ENCODE measurements at places on chromosomes 4 and X.

GRCh38 chr4:89056953-89057398, at the start of gene FAM13A:
Gene FAM13A, minus strand, starts transcription at chr4:89057185. Its CDS starts 221 bp downstream, at chr4:89056964.
- DNase-seq, result peak; percentile 93

DNA sequence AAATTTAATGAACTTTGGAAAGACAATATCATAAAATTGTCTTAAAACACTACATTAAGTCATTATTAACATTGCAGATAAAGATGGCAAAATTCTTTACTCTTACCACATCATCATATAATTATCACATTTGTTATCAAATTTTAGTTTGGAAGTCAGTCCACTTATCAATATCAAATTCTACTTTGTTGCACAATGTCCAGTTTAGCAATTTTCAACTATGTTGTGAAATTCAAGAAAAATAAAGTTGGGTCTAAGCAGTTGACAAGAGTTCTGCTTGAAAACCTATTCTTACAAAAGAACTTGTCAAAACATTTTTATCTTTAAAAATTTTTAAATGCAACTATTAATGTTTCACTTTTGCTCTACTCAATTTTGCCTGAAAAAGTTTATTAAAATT, 44.7 kb upstream of the TET2 start:
- no peak for DNase-seq

GRCh38 chrX:44474410-44474809, 68.2 kb downstream of the FUNDC1 start:
- no peak for DNase-seq

DNA sequence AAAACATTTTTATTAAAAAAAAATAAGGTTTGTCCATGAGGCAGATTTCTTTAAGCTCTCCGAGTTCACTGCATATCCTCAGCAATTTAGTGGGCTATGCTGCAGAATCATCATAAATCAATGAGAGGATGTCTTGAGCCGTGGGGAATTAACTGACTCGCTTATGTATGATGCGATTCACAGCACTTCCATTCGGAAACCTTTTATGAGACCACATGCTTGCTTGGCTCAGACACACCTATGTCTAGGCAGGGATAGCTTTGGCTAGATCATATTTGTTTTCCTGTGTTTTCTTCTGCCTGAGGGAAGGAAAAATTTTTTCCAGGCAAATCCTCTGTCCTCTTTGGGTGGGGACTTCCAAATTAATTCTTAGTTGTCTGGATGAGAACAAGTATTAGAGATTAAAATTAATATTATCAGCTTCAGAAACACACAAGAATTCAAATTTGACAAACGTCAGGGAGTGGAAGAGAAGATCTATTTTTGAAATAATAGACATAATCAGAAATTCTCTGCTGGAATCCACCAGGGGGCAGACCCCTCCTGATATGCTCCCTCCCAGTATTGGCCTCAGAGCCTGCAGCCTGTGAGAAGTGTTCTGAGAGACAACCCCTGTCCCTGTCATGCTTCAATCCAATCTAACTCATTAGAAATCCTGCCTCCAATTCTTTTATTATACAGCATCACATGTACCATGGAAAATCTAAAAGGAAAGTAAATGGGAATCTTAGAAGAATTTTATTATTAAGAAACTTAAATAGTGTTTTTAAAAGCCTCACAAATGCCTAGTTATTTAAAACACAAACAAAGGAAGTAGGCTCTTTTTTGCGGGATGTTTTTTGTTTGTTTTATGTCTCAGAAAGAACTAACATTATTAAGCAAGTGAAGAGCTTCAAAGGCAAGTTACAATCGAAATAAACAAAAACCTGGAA, 345.1 kb upstream of the TACR3 start:
- peak; percentile 47 for DNase-seq

- DNase-seq, result no peak
These were observed 67.0 kb upstream of the CXCL13 start for GRCh38 chr4:77538574-77539157.

DNA sequence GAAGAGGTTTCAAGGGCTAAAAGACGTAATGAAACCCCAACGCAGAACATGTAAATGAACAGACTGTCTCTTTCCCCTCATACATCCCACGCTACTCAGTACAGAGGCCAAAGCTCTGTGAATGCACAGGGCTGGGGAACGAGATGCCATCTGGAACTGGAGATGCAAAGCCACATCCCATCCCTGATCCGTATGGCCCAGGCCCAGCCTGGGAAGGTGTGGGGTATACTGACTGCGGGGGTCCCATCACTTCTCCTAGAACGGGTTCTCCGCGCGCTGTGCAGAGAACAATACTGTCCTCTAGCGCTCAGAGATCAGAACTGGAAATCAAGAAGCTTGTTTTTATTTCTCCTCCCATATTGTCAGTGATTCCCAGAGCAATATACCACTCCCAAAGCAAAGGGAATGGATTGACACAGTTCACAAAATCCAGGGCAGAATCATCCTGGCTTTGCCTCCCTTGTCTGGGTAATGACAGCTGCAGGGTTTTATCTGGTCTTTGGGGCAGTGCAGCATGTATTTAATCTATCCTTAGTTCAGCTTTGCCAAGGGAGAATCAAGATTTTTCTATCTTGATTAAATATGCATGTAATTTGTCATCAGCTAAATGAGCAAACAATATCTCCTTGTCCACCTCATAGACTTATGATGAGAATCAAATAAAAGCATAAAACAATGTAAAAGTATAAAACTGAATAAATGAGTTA, 47.3 kb upstream of the TLR3 start:
- no peak for DNase-seq

DNA sequence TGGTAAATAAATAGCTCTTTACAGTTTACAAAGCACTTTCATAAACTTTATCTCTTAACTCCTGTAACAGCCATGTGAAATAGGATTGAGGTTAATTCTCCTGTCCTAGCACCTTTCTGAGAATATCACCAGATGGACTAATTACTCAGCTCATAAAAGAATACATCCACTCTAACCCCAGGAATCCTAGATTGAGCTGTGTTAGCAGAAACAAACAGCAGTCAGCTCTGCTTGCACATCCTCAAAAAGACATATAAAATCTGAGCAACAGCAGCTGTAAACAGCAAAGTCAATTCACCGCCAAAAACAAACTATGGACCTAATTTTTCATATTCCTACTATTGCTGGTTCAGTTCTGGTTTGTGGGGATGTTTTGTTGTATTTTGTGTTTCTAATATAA, 182.8 kb downstream of the QDPR start:
- no peak for DNase-seq

GRCh38 chrX:15812192-15812938, 22.1 kb downstream of the ZRSR2 start:
- no peak for DNase-seq

DNA sequence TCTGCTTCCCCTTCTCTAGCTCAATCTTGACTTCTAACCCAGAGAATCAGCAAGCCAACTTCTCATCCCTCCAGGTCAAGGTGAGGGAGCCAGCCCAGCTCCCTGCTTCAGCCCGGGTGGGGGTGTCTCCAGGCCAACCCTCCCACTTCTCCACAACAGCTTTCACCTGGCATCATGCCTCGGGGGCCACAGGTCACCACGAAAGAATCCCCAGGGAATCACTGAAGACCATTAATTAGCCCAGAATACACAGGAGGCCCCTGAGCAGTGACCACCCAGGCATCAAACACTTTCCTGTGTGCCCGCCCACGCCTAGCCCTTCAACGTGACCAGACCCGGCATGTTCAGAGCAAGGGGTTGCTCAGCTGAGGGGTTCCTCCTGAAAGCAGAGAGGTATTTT, 646.7 kb downstream of the BCOR start:
- DNase-seq, result no peak

- DNase-seq, result no peak
These were observed 563.3 kb upstream of the ZFP42 start for GRCh38 chr4:187432310-187432709.

GRCh38 chrX:153727123-153727931, 2.7 kb downstream of the ABCD1 start:
- no peak for DNase-seq
